ENCODE measurements at places on chromosomes 11 and 22. TPM values are rescaled to one million over a fixed set of nuclear protein-coding genes. Genes with fewer than 3 reads are reported as not detected.
A peak's percentile ranks its signal among the peaks of the same experiment; 100 is the strongest.

The CEP164 gene
- 33.2 TPM for total RNA-seq

The MYBPC3 gene
- 1.1 TPM for total RNA-seq

The CFAP300 gene
- total RNA-seq, result 21.3 TPM

The PDE3B gene
- total RNA-seq, result 17.3 TPM

The OR51B2 gene
- not detected for total RNA-seq

The C11orf42 gene
- not detected for total RNA-seq

The SHISAL1 gene
- total RNA-seq, result 0.49 TPM

The MUC5B gene
- total RNA-seq, result 181 TPM

The LRRC32 gene
- 69.9 TPM for total RNA-seq

The FCHSD2 gene
- 41.0 TPM for total RNA-seq

The VPREB1 gene
- not detected for total RNA-seq

- DNase-seq, result peak; percentile 85
Measured at GRCh38 chr22:21567456-21568346, at the start of gene UBE2L3. Gene UBE2L3 (plus strand): TSS chr22:21567714. CDS start chr22:21567745, 31 bp downstream.

DNA sequence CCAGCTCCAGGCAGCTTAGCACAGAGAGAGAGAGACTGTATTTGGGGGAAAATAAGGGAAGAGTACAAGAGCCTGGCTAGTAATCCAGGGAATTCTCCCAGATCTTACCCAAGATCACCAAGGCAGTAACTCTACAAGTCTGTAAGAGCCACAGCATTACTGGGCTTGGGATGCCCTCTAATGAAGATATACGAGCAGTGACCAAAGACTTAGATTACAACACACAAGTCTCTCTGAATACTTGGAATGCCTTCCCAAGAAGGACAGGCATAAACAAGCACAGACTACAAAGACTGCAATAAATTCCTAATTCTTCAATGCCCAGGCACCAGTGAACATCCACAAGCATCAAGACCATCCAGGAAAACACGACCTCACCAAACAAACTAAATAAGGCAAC, 17.7 kb downstream of the DNAJC24 start:
- no peak for DNase-seq

DNA sequence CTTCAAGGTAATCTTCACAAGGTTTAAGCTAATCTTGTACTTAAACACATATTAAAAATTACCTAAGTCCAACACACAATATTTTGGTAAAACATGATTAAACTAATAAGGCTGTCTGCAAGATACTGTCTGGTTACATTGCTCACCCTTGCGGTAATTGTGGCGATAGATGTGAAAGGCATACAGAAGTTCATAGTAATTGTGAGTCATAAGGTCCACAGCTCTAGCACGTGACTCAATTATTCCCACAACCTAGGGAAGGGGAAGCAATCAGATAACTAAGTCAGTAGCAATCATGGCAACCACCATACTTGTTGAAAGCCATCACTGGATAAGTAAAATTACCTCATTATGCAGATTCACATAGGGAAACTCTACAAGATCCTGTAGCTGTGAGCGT, 30.5 kb upstream of the FNBP4 start:
- no peak for DNase-seq

DNA sequence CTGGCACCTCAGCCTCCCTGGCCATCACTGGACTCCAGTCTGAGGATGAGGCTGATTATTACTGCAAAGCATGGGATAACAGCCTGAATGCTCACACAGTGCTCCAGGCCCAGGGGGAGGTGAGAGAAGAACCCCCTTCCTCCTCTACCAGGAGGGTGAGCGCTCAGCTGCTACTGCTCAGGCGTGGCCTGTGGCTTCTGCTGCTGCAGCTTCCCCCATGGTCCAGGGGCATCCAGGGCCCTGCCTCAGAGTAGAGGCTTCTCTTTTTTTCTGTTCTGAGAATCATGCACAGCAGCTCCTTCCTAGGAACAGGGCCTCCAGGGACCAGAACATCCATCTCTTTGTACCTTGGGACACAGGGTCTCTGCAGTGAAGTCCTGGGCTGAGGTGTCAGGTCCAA, 83.1 kb downstream of the VPREB1 start:
- DNase-seq, result no peak

DNA sequence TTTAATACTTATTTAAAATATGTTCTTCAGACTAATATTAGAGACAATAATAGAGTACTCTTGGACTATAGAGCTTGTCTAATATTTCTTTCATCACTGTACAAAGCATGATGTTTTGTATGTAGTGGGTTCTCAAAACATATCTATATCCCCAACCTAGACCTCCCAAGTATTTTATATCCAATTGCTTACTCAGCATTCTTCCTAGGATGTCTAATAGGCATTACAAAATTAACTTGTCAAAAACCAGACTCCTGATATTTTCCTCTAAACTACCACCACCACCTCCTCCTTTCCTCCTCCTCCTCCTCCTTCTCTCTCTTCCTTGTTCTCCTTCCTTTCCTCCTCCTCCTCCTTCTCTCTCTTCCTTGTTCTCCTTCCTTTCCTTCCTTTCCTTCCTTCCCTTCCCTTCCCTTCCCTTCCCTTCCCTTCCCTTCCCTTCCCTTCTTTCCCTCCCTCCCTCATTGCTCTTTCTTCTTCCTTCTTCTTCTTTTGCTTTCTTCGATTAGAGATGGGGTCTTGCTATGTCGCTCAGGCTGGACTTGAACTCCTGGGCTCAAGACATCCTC, 21.3 kb downstream of the BCO2 start:
- no peak for DNase-seq

DNA sequence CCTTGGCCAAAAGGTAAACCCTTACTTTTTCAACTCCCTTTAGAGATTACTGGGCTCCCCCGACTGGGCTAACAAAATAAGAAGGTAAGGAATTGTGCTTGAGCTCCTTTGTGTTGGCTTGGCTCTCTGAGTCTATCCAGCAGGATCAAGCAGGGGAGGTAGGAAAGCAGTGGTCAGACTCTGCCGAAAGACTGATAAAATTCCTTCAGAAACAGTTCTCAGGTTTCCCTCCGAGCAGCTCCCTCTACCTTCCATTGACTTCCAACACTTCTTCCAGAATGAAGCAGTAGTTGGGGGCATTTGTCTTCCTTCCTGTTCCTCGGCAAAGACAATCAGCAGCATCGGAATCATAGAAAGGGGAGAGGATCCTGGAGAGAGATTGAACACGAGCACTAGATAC, 16.1 kb upstream of the CARD18 start:
- no peak for DNase-seq

GRCh38 chr11:12187399-12187798, 77.0 kb downstream of the MICAL2 start:
- DNase-seq, result no peak

DNA sequence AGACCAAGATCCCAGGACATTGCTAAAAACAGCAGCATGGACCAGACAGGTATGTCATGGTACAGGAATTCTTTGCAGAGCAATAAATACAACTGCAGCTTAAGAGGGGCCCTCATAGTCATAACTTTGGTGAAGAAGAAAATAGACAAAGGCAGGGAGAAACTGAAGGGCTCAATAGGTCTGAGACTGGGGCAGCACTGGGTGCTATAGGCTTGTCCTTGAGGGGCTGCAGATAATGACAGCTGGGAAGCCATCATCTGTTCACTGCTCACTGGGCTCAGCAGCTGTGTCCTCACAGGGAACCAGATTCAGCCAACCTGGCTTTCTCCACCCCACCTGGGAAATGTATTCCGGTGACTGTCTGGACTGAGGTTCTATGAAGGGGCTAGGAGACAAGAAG, 68.4 kb downstream of the ZNF280B start:
- DNase-seq, result no peak

- DNase-seq, result peak; percentile 68
Measured at GRCh38 chr22:17213976-17214375, 5.3 kb downstream of the ADA2 start.

GRCh38 chr11:57752954-57753353, 1.3 kb upstream of the BTBD18 start:
- no peak for DNase-seq

- DNase-seq, result no peak
Measured at GRCh38 chr11:111066846-111067245, 178.7 kb upstream of the POU2AF2 start.

- no peak for DNase-seq
Measured at GRCh38 chr22:23884140-23884539, 10.0 kb upstream of the MIF start.

DNA sequence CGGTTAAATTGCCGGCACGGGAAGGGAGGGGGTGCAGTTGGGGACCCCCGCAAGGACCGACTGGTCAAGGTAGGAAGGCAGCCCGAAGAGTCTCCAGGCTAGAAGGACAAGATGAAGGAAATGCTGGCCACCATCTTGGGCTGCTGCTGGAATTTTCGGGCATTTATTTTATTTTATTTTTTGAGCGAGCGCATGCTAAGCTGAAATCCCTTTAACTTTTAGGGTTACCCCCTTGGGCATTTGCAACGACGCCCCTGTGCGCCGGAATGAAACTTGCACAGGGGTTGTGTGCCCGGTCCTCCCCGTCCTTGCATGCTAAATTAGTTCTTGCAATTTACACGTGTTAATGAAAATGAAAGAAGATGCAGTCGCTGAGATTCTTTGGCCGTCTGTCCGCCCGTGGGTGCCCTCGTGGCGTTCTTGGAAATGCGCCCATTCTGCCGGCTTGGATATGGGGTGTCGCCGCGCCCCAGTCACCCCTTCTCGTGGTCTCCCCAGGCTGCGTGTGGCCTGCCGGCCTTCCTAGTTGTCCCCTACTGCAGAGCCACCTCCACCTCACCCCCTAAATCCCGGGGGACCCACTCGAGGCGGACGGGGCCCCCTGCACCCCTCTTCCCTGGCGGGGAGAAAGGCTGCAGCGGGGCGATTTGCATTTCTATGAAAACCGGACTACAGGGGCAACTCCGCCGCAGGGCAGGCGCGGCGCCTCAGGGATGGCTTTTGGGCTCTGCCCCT, 529 bp upstream of the CCND1 start:
- DNase-seq, result peak; percentile 45

DNA sequence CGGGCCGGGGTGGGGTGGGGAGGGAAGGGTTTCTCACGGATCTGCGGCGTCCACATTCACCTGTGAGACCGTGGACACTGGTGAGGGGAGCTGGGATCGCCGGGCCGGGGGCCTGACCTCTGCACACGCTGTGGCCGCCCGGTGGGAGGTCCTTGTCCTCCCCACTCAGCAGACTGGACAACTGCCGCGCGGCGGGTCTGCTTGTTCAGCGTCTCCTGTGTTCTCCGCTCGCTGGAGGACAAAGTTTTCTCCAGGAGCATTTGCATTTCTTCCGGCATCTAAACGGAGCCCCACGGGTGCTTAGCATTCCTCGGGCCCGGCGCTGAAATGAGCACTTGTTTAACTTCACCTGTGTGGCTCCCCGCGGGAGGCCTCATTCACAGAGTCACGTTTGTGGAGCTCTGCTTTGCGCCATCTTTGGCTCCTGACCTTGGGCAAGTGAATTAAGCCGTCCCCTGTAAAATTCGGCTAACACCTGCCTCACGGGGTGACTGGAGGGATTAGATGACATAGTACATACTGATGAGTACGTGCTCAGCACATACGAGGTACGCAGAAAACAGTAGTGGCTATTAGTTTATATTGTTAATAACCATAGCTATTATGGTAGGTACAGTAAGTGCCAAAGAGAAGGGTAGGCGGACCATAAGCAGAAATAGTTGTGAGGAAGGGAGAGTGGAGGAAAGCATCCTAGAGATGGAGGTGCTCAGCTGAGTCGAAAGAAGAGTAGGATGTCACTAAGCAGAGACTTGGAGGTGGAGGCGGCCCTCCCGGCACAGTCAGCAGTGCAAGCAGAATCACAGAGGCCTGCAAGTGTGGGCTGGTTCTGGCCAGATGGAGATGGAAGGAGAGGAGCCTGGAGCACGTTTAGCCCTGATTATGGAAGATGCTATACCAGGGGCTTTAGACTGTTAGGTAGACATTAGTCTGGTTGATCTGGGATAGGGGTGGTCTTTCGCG, 885 bp downstream of the TRMU start:
- no peak for DNase-seq

- DNase-seq, result no peak
Measured at GRCh38 chr22:40094485-40094884, 83.2 kb upstream of the TNRC6B start.

- DNase-seq, result no peak
Measured at GRCh38 chr11:74932169-74932568, 16.7 kb downstream of the XRRA1 start.

- no peak for DNase-seq
Measured at GRCh38 chr11:1619449-1619848, 2.5 kb downstream of the KRTAP5-4 start.

GRCh38 chr11:19525714-19526113, 186.9 kb upstream of the NAV2 start:
- no peak for DNase-seq

GRCh38 chr11:390175-390574, 3.8 kb upstream of the PKP3 start:
- DNase-seq, result no peak

GRCh38 chr11:84549217-84549616, 1077.9 kb downstream of the DLG2 start:
- DNase-seq, result no peak

- peak; percentile 31 for DNase-seq
Measured at GRCh38 chr11:109865548-109866186, 227.5 kb upstream of the ZC3H12C start.

DNA sequence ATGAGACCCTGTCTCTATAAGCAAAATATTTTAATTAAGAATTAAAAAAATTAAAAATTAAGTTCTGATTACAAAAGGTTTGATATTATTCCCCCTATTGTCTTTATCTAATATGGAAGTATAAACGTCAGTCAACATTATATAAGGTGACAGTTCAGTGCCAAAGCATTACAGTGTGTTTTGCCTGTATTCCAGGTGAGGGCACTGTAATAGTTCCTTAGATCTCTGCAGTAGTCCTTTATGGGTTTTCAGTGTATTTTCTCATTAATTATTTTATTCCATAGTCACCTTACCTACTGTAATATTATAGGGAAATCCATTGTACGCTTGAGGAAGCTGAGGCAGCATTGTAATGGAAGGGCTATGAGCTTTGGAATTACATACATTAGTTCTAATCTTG, 33.0 kb downstream of the FAR1 start:
- no peak for DNase-seq

DNA sequence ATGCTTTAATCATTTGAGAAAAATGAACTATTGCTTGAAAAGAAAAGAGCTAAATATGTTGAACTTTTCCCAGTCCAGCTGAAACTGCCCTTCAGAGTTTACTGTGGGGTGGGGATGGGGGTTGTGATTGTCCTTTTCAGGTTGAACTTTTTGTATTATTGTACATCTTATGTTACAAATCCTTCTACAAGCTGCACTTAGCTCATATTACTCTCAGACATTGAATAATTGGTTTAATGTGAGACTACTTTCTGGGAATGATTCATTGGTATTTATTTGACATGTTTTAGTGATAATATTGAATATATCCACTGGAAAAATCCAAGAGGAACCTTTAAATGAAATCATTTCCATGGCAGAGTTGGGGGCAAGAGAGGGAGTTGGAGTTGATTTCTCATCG, 84.9 kb downstream of the ATXN10 start:
- DNase-seq, result no peak

- DNase-seq, result no peak
Measured at GRCh38 chr11:117152066-117152465, 8.0 kb downstream of the PAFAH1B2 start.

GRCh38 chr22:50657925-50658324, 14.7 kb upstream of the SHANK3 start:
- no peak for DNase-seq
